ENCODE measurements at places on chromosomes 2 and 18.

DNA sequence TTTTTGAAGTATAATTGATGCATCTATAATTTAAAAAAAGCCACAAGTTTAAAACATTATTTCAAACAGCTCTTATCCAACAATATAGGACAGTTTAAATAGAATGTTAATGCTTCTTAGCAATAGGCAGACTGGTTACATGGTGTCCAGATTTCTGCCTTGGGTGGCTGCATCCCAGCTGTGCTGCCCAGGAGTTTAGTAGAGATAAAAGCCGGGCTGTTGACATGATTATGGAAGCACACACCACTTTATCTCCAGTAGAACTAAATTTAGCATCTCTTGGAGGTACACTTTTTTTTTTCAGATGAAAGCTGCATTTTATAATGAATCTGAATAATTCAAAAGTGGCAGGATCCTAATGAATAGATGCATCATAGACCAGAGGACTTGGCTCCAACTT, 309.7 kb downstream of the PLCL1 start:
- DNase-seq: no peak

- no peak for DNase-seq
Observed at GRCh38 chr2:160264308-160264707, 64.2 kb upstream of the ITGB6 start.

GRCh38 chr2:216562696-216563435, 64.2 kb downstream of the RPL37A start:
- DNase-seq: no peak

GRCh38 chr2:108630567-108631405, 88.5 kb upstream of the RANBP2 start:
- no peak for DNase-seq

DNA sequence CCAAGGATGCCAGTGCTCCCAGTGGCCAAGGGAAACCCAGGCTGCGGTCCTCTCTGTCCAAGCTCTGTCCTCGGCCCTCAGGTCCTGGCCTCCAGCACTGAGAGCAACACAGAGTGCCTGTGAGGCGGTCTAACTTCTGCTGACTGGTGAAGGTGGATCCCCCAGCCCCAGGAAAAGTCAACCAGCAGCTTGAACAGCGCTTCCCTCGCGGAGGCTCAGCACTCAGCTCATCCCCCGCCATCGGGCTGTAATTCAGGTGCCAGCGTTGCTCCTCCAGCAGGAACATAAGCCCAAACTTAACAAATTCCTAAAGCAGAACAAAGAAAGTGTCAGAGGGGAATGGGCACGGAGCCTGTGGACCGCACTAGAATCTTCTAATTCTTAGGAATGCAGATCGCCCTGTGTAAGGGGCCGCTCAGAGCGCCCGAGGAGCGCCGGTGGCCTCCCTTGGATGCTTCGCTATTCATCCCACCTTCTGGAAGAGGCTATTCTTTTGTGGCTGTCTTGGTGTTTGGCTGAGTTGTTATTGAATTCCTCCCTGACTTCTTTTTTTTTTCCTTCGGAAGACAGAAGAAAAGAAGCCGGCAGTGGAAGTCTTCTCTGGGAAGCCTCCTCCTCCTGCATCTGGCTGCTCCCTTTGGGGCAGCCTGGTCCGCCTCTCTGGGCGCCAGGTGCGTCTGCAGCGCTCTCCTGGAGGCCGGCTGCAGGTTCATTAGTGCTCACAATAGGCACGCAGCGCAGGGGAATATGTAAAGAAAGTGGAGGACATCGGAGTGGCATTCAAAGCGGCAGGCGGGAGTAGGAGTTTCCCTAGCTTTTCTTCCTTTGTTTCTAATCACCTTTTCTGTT, 905.6 kb downstream of the TSN start:
- no peak for DNase-seq

- no peak for DNase-seq
Observed at GRCh38 chr2:182831101-182831500, 35.3 kb downstream of the FRZB start.

- no peak for DNase-seq
Observed at GRCh38 chr2:57881998-57882888, 164.4 kb upstream of the VRK2 start.
